ENCODE measurements at places on chromosomes 2 and 18.

- no peak for DNase-seq
Observed at GRCh38 chr2:152037743-152038435, 61.0 kb downstream of the CACNB4 start.

- no peak for DNase-seq
Observed at GRCh38 chr2:33419581-33420200, 56.8 kb upstream of the RASGRP3 start.

- no peak for DNase-seq
Observed at GRCh38 chr2:128642821-128643220, 324.2 kb upstream of the HS6ST1 start.

GRCh38 chr2:241959751-241960269, 90.3 kb downstream of the RTP5 start:
- no peak for DNase-seq

DNA sequence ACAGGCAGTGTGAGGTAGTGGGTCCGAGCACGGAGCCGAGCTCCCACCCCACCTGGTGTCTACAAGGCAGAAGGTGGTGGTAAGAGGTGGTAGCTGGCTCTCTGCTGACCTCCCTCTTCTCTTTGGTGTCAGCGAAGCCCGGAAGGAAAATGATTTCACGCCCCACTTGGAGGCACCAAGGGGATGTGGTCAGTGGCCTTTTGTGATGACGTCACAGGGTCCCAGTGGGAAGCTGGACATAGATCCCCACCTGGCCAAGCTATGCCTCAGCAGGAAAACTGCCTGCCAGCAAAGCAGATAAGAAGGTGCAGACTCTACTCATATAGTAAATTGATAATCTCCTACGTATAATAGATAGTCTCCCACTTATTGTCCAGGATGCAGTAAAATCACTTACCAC, 183.7 kb upstream of the ALKAL2 start:
- no peak for DNase-seq

DNA sequence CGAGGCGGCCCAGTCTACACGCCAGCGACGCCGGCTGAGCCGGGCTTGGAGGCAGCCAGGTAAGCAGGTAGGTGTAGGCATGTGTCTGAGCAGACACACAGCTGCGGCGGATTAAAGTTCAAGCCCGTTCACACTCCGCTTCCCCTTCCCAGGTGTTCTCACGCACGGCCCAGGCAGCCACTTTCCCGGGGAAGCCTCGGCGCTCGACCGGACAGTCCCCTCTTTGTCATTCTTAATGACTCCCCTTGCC, 367 bp downstream of the TGFA start:
- no peak for DNase-seq

DNA sequence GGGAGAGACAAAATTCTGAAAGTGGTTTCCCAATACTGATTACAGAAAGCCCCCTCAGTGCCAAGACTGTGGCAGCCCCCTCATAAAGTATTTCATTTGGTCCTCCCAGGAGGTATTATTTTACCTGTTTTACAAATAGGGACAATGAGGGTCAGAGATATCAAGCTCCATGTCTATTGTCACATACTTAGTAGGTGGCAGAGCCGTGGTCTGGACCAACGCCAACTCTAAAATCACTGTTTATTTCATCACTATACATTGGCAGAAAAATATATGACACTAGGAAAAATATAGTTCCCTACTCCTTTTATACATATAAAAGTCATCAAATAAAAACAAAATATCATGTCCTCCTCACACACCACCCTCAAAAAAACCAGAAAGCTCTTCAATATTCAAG, 68.6 kb downstream of the DHRS9 start:
- no peak for DNase-seq

DNA sequence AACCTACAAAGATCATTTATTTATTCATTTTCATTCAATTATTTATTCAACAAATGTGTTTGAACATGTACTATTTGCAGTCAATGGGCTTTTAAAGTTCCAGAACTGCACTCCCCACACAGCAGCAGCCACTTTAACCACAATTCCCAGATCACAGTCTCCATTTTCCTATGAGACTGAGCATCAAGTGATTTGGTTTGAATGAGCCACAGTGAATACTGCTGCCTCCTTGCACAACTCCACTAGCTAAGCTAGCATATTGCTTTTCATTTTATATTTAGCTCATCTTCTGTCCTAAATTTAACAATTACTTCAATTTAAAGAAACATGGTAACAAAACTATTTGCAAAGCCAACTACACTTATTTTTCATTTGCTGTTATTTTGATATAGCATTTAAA, 353.4 kb upstream of the VRK2 start:
- DNase-seq: no peak

DNA sequence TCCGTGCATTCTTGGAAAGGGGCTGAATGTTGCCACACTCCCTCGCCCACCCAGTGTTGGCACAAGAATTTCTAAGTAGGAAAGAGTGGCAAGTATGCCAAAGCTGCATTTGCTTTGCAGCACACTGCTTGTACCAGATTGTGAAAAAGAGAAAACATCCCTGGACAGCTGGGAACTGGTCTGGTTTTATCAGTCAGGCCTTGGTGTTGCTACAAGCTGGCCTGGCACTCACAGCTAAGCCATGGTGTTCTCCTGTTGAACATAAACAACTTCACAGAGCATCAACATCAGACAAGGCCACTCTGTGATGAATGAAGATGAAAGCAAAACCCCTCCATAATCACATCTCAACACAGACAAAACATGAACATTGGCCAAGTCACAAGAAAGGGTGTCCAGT, 4.2 kb upstream of the TRABD2A start:
- no peak for DNase-seq

GRCh38 chr2:232421189-232421785, 14.6 kb downstream of the ALPG start:
- no peak for DNase-seq

DNA sequence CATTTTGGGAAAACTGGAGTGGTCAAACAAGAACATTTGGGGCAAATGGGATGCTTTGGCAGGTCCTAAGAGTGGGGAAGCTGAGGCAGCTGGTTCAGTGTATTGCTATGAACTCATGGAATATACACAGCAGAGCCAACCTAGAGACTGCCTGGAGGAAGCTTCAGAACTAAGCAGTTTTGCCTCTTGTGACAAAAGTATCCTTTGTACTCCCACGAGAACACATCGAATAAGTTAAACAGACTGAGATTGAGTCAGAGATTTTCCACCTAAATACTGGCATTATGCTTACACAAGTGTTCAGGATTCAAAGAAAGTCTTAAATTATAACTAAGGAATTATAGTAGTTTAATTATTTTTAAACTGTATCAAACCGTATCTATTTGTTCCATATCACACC, 5.2 kb upstream of the ARMC9 start:
- no peak for DNase-seq

- no peak for DNase-seq
Observed at GRCh38 chr2:180707884-180708205, 272.6 kb upstream of the UBE2E3 start.

DNA sequence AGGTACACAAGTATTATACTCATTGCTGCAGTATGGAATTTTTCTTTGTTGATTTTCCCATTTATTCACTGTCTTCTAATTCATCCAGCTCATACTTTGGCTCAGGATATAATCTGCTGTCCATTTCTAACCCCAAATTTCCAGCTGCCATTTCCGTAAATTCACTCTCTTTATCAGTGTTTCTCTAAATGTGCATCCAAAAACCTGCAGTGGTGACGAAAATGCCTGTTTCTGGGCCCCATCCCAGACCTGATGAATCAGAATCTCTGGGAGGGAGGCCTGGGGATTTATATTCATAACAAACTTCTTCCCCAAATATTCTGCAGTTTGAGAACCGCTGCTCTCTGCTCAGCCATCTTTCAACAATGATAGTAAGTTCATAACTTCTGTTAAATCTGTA, 86.6 kb downstream of the VWC2L start:
- no peak for DNase-seq

- no peak for DNase-seq
Observed at GRCh38 chr18:43627848-43628530, 350.7 kb upstream of the SYT4 start.

DNA sequence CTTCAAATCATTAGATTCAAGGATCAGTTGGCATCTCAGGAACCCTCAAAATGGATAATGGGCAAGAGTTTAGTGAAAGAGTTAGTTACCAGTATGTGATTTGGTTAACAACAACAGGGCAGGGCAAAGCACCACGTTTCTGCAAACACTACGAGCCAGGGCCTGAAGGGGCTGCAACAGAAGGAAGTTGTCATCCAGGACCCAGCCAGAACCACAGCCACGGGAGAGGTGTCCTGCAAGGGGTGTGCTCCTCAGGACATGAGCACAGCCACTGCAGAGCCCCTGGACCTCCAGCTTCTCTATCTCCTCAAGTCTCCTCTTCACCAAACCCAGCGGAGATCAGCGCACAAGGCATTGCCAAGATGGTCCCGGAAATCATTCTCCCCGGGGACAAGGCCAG, 173.3 kb upstream of the PIEZO2 start:
- DNase-seq: no peak

DNA sequence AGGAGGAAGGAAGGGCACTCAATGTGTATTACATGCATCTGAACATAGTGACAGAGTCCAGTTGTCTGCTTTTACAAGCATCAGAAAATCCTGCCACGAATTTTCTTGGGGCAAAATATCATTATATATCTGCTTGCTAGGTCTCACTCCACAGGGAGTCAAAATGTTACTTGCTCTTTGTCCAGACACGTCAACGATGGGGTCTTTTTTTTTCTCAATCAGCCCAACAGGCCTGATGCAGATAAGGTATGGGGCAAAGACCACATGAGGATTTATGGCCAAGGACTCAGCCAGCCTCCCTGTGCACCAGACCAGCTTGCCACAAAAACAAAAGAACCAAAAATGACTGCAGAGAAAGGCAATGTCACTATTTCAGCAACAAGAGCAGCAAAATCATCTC, 323.4 kb upstream of the PKDCC start:
- DNase-seq: no peak

- DNase-seq: peak; percentile 90
Observed at GRCh38 chr2:85826990-85827878, 61.6 kb downstream of the ST3GAL5 start.

GRCh38 chr2:189159717-189160116, 19.8 kb downstream of the COL5A2 start:
- DNase-seq: no peak

DNA sequence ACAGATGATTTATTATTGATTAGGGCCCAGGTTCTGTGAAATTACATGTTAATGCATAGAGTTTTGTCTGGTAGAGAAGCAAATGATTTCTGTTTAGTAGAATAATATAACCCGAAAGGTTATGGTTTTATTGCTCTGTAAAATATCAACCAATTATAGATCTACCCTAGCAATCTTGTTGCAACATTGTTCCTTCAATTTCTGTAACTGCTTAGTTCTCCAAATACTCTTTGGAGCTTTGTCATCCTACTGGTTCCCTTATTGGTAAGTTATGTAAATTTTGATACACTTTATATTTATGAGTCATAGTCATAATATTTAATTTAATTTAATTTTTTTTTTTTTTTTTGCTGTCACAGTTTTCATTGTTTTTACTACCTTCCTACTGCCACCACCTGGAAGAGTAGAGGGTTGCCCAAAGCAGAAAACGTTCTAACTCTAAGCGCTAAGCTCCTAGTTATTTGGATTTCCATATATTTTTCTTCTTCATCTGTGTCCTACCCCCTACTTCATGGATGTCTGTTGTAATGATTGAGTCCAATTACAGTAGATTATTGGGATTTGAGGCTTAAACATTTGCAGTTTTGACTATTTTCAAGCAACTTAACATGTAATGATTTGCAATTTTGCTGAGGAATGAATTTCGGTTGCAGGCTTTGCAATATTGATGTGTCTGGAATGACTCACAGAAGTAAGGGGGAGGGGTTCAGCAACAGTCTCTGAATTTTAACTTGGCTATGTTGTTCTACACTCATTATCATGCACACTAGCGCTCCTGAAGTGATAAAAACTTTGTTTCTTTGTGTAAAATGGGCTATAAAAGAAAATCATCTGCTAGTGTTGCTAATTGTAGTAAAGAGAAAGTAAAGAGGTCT, 51.1 kb downstream of the NABP1 start:
- DNase-seq: no peak

GRCh38 chr2:127911737-127912136, 26.0 kb upstream of the AMMECR1L start:
- DNase-seq: no peak

- DNase-seq: no peak
Observed at GRCh38 chr18:47035156-47035671, at the start of gene ELOA2. Gene ELOA2, minus strand, starts transcription at chr18:47035621. Its CDS starts 357 bp downstream, at chr18:47035264.

DNA sequence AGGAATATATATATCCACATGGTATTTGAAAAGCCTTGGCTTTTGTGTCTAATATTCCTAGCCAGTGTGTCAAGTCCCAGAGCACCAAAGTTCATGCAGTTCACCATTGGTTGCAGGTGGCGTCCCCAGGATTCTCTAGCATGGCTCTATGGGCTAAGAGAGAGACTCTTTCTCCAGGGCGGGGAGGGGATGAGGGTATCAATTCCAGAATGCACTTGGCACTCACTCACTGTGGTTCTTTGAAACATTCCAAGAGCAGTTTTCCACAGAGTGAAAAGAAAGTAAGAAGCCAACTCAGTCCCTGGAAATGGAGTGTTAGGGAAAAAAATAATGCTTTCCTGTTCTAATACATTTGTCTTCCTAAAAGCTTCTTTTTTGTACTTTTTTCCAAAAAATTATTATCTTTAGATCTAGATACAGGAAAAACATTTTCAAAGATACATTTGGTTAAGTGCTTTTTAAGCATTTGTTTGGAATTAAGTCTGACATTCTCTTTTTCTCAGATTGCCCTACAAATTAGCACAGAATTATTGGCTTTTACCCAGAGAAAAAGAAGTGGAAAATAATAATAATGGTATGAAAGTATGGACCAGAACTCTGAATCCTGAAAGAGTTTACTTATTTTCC, 239.9 kb downstream of the PAX3 start:
- DNase-seq: no peak

DNA sequence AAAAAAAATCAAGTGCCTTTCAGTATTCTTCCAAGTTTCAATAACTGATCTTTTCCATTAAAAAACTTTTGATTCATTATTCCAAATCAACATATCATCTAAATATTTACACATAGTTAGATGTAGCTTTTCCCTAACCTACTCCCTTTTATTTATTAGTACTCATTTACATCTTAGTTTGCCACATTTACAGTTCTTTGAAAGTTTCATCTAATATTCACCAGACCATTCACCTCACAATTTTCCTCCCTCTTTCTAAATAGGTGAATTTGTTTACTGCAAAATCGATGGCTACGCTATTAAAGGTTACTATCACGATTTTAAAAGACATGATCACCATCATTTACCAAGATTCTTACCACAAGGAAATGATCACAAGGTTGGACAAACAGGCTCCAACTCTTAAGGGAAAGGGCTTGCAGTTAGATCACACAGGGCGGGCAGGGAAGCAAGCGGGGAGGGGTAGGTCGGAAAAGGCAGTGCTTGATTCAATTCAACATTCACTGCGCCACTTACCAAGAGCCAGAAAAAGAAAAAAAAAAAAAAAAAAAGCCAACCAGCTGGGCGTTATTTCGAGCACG, 654 bp upstream of the MARCHF7 start:
- DNase-seq: no peak

- DNase-seq: no peak
Observed at GRCh38 chr2:160429248-160430000, 64.2 kb downstream of the RBMS1 start.

GRCh38 chr18:35862119-35862640, 110.3 kb upstream of the RMP24 start:
- no peak for DNase-seq

GRCh38 chr2:9288233-9288632, 81.6 kb downstream of the ASAP2 start:
- no peak for DNase-seq

- DNase-seq: no peak
Observed at GRCh38 chr2:6657855-6658254, 207.9 kb downstream of the CMPK2 start.
